Activated T-cell treated with anti-CD3 and anti-CD28 coated beads for 24 hours (primary cell): ENCODE measurements at places on chromosomes 7 and 10.

DNA sequence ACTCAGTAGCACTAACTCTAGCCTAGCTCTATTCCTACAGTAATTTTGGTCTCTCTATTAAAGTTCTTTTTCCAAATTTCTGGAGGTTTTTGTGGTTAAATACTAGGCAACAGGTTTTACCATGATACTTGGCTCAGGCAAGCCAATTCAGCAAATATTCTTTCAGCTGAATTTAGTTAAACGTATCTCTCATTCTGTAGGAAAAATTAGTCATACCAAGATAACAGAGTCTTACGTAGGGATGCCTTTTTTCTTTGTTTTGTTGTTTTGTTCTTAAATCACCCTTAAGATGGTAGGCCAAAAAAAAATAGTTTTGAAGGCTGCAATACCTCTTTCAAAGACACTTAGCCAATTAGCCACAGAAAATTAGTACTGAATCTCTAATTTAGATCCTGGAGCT lies 180.5 kb downstream of the MAGI2 start:
- DNase-seq, result no peak

DNA sequence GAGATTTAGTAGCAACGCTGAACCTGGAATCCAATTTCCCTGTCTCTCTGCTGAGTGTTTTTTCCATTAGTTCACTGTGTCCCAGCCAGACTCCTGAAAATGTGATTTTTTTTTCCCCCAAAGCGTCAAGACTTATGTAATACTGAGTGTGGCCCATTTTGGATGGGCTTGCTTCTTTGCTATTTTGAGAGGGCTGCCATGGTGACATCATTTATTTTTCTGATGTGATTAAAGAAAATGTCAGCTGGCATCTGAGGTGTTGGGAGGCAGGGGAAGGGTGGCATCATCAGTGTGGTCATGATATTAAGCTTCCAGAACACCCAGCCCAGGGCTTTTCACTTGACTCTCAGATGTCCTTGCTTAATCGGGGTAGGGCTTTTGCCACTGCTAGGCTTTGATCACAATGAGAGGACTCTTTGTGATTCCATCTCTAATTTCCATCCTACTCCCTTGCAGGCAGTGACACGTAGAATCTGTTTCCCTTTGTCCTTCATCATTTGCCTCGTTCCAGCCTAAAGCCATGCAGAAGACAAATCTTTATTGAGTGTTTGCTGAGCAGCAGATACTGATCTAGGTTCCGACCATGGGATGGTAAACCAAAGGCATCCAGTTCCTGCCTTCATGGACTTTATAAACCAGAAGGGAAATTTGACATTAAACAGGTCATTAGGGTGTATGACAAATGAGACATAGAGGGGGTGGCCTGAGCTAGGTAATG lies 7.4 kb downstream of the ZNF365 start:
- DNase-seq, result no peak

DNA sequence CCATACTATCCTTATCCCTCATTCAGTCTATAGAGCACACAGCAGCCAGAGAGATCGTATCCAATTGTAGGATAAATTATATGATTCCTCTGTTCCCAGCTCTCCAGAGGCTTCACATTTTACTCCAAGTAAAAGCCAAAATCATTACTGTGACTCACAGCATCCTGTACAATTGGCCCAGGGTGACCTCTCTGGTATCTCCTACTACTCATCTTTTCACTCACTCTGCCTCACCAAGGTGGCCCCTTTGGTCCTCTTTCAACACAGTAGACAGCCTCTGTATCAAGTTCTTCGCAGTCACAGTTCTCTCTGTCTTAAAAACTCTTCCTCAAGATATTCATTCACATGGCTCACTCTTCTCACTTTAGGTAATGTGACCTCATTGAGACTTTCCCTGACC lies 72.6 kb upstream of the LSM8 start:
- no peak for DNase-seq

GRCh38 chr7:7581531-7582179 lies 15.0 kb downstream of the MIOS start:
- DNase-seq, result no peak

- DNase-seq, result no peak
Measured at GRCh38 chr7:13524076-13524475, 465.4 kb downstream of the ETV1 start.

DNA sequence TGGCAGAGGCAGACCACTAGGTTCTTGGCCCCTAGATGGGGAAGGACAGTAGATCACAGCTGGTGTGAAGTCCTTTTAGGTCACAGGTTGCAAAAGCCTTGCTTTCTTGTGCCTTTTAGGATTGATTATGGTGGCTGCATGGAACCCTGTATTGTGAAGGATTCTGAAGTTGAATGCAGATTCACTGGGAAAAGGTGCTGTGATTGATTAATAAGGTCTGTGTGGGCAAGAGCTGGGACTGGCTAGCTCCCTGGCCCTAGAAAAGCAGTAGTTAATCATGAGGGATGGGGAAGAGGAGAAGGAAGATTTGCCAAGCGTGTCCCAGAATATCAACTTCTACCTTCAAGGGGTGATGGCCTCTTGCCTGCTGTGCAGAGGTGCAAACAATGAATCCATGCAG lies 105.5 kb downstream of the CDH23 start:
- DNase-seq, result no peak

- no peak for DNase-seq
Measured at GRCh38 chr7:54543051-54543488, 895 bp downstream of the VSTM2A start.

GRCh38 chr7:44062180-44062902 lies 3.0 kb downstream of the PGAM2 start:
- DNase-seq, result no peak

- no peak for DNase-seq
Measured at GRCh38 chr10:32317795-32318357, 29.1 kb downstream of the EPC1 start.

- DNase-seq, result no peak
Measured at GRCh38 chr10:14705548-14706230, 69.0 kb downstream of the FAM107B start.

- DNase-seq, result no peak
Measured at GRCh38 chr7:33300131-33300530, 170.8 kb downstream of the BBS9 start.

DNA sequence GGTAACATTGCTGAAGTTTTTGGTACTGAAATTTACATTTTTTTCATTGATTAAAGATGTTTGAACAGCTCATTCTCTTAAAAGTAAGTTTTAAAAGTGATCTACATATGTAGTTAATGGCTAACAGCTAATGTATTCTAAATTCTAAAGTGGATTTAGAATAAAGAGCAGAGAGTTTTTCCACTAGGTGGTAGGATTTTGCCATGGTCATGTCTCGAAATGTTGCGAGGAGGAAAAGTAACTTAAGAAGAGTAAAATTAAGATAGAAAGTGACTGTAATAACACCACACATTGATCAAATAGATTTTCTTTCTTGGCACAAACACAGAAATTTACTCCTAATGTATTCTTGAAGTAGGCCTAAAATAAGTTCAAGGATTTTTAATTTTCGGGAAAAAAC lies 19.8 kb downstream of the LSMEM1 start:
- DNase-seq, result no peak

GRCh38 chr10:69726850-69727249 lies 74.9 kb upstream of the COL13A1 start:
- no peak for DNase-seq

GRCh38 chr10:124252097-124252715 lies 158.8 kb upstream of the CHST15 start:
- no peak for DNase-seq

- no peak for DNase-seq
Measured at GRCh38 chr7:118580743-118581382, 356.4 kb downstream of the ANKRD7 start.

- DNase-seq, result no peak
Measured at GRCh38 chr7:29588212-29588611, 24.6 kb downstream of the PRR15 start.

- DNase-seq, result no peak
Measured at GRCh38 chr10:58662314-58662713, 149.6 kb downstream of the BICC1 start.

GRCh38 chr10:78744056-78744455 lies 324.7 kb upstream of the ZMIZ1 start:
- DNase-seq, result no peak

- no peak for DNase-seq
Measured at GRCh38 chr7:38020121-38020785, 99.8 kb downstream of the EPDR1 start.

DNA sequence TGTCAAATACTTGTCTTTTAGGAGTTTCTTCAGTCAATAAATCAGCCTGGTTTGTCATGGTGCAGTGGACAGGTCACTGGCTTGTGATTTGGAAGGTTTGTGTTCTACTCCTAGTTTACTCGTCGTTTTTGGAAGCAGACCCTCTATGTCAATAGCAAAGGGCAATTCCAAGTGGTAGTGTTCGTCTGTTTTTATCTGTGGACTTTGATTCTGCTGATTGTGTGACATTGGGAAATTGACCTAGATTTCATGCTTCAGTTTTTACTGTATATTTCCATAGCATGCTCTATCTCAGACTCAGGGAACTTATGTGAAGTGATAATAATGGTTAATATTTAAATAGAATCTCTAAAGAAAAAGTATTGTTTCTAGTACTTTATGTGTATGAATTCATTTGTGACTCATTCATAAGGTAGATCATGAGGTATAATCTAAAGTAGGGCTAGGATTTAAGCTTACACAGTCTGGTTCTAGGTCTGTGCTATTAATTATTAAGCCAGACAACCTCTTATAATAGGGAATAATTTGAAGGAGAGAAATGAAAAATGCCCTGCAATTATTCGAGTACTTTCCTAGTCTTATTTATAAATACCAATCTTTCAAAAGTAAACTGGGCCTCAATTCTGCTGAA lies 198.1 kb downstream of the REEP3 start:
- no peak for DNase-seq

DNA sequence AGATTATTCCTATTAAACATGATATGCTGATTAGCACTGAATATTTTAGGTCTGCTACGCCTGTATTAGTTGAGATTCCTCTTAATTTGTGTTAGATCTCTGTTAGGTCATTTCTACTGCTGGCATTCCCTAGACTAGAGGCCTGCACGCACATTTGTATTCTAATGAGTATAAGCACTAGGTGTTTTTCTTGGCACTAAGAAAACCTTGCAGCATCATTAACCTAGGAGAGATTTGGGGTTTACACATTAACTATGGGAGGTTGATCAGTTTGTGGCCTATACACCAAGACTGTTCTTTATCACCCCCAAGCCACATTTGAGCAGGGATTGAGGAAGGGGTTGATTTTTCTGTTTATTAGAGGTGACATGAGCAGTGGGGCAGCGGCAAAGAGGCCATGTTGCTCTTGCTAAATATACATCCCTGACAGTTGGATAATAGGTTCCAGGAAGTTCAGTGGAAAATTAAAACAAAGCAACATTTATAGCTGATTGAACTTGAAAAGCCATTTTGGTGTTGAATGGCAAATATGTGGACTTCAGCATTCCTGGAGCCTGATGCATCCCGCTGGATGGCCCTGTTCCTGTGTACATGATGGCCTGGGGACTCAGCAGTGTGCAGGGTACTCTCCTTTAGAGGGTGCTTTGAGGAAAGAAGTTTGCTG lies 65.2 kb downstream of the GBF1 start:
- DNase-seq, result no peak

GRCh38 chr7:106313456-106313901 lies 28.7 kb upstream of the NAMPT start:
- no peak for DNase-seq

GRCh38 chr10:133315847-133316246 lies 7.1 kb downstream of the ZNF511 start:
- DNase-seq, result no peak

DNA sequence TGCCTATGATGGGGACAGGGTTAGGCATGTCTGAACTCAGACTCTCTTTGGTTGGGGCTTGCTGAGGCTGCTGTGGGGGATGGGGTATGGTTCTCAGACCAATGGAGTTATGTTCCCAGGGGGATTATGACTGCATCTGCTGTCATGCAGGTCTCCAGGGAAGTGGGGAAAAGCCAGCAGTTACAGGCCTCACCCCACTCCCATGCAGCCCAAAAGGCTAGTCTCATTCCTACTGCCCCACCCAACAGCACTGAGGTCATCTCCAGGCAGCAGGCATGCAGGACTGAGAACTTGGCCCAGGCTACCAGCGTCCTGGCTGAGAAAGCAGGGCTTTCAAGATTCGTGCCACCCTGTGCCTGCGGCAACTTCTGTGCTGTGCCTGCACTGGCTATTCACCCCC lies 373.3 kb downstream of the HTR7 start:
- DNase-seq, result no peak

GRCh38 chr7:28483908-28484605 lies 71.7 kb downstream of the CREB5 start:
- DNase-seq, result no peak

DNA sequence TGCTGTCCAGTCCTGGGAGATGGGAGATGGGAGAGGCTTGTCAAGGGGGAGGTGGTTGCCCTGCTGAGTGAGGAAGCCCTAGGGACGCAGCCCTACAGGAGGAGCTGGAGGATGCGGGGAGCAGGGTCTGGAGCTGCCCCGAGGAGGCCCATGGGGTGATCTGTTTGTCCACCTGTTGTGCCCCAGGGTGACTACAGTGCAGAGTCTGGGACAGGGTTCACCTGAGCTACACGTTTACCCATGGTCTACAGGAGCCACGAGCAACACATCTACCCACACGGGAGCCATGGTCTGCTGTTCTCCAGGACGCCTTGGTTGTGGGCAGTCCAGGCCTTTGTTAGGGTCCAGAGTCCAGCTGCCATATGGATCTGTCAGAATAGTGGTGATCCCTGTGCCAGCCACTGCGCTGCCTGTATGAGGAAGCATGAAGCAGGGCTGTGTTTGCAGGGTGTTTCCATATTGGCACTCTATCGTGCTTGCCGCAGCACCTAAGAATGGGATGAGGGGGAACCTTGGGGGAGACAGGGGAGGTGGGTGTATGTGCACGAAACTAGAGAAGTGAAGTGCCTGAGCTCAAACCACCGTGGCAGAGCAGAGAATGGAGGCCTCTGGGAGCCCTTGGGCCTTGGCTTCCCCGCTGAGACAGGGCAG lies 23.7 kb downstream of the ZNF775 start:
- no peak for DNase-seq

GRCh38 chr7:150503581-150503980 lies 11.1 kb upstream of the GIMAP7 start:
- DNase-seq, result no peak

GRCh38 chr7:47485640-47486435 lies 96.1 kb downstream of the TNS3 start:
- DNase-seq, result no peak

DNA sequence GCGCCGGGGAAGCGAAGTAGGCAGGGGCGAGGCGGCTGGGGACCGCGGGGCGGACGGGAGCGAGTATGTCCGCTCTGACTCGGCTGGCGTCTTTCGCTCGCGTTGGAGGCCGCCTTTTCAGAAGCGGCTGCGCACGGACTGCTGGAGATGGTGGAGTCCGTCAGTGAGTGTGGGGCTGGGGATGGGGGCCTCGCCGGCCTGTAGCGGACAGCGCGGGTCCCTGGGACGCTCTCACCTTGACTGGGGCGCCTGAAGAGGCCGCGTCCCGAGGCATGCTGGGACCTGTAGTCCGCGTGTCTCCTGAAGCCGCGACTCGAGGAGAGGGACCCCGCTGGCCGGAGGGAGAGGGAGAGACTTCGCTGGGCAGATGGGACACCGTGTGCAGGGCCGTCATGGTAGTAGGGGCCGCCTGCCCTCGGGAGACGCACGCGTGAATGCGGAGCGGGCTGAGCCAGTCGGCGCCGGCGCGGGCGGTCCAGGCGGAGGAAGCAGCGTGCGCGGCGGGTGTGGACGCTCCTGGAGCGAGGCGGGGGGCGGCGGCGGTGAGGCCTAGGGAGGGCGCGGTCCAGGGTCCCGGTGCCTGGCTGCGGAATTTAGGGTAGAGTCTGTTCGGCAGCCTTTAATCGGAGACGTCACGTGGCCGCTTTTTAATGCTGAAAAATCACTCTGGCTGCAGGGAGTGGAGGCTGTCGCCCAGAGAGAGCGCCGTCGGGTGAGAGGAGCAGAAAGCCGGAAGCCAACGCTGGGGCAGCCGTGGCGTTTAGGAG lies at the start of gene NDUFB2:
NDUFB2 (plus strand) TSS at position 29 of the 767 bp plus-strand sequence; CDS start at position 66, 37 bp downstream.
- DNase-seq, result peak; percentile 47
